ENCODE measurements at places on chromosomes 5 and 9.
A peak's percentile ranks its signal among the peaks of the same experiment; 100 is the strongest.

DNA sequence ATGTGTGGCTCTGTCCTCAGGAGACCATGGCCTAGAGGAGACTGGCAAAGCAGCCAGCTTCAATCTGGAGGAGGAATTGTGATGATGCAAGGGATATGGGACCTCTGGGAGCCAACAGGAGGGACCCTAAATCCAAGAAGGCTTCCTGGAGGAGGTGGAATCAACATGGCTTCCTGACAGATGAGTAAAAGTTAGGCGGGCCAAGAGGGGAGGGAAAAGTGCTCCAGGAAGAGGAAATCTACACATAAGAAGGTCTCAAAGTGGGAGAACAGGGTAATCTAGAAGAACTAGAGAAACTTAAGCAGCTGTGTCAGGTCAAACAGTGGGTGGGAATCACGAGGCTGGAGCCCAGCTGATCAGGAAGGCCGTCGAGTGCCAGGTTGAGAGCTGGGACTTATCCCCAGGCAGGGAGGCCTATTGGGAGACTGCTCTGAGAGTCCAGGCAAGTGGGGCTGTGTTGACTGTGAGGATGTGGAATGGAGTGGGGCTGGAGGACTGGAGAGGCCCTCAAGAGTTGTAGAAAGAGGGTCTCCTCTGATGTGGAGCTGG lies 119.1 kb downstream of the C9orf50 start:
- DNase-seq: no peak

GRCh38 chr5:168251259-168251658 lies 40.2 kb upstream of the WWC1 start:
- DNase-seq: no peak

GRCh38 chr5:25516141-25516540 lies 871.4 kb upstream of the CDH10 start:
- no peak for DNase-seq

GRCh38 chr5:125890511-125890931 lies 532.7 kb upstream of the GRAMD2B start:
- DNase-seq: no peak

- DNase-seq: peak; percentile 57
Measured at GRCh38 chr9:89185980-89186379, 7.4 kb upstream of the SHC3 start.

- no peak for DNase-seq
Measured at GRCh38 chr5:132473668-132474067, 16.9 kb downstream of the IRF1 start.

DNA sequence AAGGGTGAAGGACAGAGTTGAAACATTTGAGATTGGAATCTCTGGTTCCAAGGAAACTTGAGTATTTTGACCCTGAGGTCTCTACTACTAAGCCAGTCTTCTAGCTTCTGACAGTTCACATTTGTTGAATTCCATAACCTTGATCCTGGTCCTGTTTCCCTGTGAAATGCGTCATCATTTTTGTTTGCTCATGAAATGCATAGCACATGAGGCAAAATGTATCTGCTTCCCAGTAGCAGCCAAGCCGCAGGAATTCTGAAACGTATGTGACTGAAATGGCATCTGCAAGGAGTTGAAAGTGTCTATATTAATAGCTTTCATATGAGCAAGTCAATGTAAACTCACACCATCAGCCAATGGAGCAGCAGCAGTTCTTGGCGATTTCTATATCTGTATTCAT lies 307.9 kb downstream of the CSNK1G3 start:
- no peak for DNase-seq

GRCh38 chr9:111433082-111433481 lies 51.1 kb downstream of the ECPAS start:
- DNase-seq: no peak

DNA sequence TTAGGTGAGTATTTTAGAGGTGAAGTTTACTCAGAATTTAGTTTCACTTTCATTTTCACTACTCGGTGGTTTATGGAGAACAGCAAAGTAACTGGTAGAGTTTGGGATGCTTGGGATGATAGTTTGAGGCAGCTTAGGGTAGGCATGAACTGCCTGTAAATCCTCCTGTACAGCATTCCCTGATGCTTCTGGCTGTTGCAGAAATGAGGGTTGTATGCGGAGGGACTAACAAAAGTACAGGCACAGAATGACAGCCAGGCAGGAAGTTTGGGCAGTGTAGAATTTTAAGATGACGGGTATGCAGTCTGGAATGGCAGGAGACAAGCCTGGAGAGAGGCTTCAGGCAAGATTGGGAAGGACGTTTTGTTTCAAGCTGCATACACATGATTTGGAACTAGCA lies 48.0 kb upstream of the FAM120AOS start:
- DNase-seq: peak; percentile 15

DNA sequence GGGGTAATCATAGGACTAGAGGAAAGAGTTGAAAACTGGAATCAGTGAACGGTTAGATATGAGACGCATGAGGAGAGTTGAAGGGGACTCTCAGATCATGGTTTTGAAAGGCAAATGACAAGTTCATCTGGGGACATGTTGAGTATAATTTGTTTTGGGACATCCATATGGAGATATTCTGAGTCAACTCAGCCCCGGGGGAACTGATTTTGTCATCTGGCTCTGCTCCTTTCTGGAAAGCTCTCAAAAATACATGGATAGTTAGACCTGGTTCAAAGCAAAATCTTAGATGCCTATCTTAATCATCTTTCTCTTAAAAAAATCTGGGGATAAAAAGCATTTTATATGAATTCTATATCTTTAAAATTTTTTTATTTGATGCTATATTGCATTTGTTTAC lies 161.2 kb downstream of the SNX18 start:
- no peak for DNase-seq

DNA sequence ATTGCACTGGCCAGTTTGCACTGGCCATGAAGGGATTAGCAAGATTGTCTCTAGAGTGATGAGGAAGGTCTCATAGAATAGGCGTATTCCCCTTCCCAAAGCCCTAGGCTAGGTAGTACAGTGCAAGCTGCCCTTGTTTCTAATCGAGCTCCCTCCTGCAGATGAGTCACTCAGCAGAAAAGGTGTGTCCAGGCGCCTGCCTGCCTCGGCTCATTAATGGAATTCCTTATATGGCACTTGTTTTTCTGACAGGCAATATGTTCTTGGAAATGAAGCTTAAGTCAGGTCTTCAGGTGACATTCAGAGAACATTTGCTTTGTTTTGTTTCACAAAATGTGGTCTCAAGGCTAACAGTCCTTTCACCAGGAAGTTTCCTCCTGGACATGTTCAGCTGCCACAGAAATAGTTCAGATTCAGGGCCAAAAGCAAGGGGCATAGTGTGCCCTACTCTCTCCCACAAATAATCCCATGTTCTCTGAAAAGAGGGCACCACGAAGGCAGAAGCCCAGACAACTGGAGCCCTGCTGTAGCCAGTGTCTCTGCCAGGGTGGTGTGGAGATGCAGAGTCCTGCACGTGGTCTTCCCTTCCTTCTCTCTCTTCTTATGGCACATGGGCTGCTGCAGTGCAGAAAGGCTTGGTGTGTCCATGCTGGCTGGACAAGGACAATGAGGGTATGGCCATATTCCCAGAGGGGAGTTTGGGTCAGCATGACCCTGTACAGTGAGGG lies 281.1 kb upstream of the MAP3K1 start:
- DNase-seq: peak; percentile 35

- no peak for DNase-seq
Measured at GRCh38 chr9:134628354-134628736, 13.3 kb upstream of the COL5A1 start.

GRCh38 chr9:78101247-78101646 lies 69.6 kb upstream of the GNAQ start:
- DNase-seq: no peak

DNA sequence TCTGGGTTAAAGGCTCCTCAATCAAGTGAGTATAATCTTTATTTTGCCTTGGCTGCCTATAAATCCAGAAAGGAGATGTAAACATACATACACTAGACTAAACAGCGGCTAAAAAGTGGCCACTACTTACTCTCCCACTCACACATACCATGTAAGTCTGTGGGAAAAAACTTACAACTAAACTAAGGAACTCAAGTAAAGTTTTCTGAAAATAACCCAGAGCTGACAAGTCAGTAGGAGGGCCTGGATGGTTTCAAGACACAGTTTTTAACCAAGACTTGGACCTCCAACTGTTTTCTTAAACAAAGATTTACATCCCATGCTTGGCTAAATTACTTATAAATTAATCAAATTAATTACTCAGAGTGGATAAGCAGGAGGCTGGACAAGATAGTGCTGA lies 64.5 kb downstream of the CEP120 start:
- DNase-seq: no peak

- no peak for DNase-seq
Measured at GRCh38 chr5:142527234-142527633, 158.7 kb downstream of the FGF1 start.

DNA sequence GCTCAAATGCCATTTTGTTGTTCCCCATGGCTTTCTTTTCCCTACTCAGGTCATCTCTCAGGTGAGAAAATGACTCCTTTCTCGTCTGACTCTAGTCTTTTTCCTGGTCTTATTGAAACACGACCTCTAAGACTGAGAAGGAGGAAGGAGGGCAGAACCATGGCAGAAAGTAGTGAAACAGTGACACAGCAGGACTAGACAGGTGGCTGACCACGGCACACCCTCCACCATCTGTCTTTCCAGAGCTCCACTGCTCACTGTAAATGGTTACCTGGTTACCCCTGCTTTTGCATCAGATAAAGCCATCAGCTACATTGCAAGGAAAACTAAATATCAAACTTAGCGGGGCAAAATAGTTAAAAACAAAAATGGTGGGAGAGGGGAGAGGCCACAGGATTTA lies 30.9 kb downstream of the NR4A3 start:
- no peak for DNase-seq

DNA sequence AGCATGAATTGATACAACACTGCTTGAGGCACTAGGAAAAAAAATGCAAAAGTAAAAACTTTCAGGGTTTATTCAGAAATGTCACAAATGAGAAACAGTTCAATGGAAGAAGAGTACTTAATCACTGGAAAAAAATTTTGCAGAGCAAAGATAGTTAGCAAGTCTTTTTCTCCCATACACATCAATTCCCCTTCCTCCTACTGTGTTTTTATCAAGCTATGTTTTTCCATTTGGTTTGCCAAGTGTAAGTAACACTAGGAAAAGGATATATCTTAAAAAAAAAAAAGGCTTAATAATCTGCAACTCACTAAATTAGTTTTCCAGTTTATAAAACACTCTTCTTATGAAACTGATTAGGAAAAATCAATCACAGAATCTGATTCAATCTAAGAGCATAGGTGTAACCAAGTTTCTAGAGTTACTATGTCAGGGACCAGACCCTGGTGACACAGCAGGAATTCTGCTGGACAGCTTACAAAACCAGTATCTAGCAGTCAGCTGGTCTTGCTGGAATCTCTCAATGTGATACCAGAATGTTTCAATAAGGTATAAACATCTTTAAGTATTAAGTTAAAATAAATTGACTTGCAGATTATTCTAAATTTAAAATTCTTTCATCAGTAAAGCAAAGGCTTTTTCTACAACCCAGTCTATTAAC lies 34.7 kb downstream of the RNF145 start:
- no peak for DNase-seq

GRCh38 chr9:93261735-93262523 lies 78.0 kb downstream of the WNK2 start:
- no peak for DNase-seq

- DNase-seq: no peak
Measured at GRCh38 chr9:114388764-114389375, 1.1 kb upstream of the AKNA start.

- DNase-seq: no peak
Measured at GRCh38 chr9:121610638-121610953, 40.8 kb upstream of the DAB2IP start.

- peak; percentile 30 for DNase-seq
Measured at GRCh38 chr5:146005723-146006122, 69.3 kb downstream of the SH3RF2 start.

GRCh38 chr9:23700359-23700758 lies 125.7 kb downstream of the ELAVL2 start:
- DNase-seq: no peak

DNA sequence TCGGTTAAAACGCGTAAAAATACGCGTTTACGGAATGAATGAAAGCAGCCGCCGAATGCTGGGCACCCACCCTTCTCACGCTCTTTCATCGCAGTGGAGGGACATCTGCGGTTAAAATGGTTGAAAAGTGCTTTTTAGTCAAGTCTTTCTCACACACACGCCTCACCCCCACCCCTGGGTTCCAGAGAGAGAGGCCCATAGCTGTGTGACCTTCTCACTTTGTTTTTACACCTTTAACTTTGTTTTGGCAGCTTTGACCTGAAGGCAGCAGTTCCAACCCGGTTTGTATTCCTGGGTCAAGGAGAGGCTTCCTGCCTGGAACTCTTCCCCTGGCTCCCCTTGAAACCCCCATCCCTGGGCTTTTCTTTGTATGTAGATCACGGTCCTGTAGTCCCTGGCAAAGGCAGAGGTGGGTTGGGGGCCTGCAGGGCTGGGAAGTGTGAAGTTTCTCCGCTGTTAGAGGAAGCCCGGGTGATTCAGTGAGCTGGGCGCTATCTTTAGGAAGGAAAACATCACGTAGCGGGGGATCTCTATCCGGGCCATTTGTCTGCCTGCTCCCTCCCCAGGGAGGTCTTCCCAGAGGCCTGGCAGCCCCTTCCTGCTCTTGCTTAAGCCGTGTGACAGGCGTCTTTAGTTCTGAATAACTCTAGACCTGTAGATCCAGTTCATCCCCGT lies 29.6 kb downstream of the SPRY4 start:
- no peak for DNase-seq

DNA sequence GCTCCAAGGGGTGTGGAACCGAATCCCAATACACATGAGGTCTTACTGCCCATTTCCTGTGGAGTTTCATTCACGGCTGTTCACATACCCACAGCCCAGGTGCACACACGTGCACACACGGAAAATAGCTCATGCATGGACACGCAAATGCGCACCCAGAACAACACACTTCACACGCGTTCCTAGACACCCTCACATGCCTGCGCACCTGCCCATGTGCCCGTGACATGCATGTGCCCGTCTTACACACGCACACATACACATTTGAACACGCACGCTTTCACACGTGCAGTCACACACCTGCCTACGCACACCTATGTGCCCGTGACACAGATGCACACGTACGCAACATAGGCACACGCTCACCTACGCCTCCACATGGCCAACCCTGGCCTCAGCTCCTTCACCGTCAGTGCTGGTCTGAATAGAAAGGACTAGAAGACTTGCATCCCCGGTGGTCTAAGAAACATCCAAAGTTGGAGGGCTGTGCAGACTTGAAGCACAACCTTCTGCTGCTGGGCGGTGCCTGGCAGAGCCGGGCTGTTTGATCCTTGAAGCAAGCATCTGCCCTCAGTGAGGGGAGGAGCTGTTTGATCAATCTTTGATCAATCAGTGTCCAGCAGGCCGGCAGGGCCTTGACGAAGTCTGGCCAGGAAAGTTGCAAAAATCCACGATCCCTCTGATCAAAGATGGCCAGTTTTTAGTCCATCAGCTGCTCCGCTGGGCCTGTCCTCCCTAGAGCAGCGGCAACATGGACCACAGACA lies 164.7 kb downstream of the OLFM1 start:
- DNase-seq: no peak

Data from ACHN (cell line).